ENCODE measurements at places on chromosomes 2 and 18.

DNA sequence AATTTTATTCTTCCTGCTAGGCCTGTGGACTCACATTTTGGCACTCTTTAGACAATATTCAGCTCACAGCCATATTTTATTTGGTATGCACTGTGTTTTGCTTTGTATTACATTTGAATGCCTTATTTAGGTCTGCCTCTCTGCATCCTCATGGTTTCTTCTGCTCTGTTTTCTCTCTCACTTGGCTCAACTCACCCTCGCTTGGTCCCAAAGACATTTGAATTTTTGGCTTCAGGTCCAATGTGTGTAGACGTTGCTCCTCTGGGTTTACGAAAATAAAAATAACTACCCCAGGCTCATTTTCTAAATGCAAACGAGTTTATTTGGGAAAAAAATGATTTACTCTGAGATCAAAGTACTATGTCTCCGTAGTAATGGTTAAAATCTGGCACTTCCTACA lies 91.1 kb upstream of the REG3A start:
- DNase-seq: no peak

GRCh38 chr2:40367652-40368051 lies 84.2 kb downstream of the SLC8A1 start:
- no peak for DNase-seq

DNA sequence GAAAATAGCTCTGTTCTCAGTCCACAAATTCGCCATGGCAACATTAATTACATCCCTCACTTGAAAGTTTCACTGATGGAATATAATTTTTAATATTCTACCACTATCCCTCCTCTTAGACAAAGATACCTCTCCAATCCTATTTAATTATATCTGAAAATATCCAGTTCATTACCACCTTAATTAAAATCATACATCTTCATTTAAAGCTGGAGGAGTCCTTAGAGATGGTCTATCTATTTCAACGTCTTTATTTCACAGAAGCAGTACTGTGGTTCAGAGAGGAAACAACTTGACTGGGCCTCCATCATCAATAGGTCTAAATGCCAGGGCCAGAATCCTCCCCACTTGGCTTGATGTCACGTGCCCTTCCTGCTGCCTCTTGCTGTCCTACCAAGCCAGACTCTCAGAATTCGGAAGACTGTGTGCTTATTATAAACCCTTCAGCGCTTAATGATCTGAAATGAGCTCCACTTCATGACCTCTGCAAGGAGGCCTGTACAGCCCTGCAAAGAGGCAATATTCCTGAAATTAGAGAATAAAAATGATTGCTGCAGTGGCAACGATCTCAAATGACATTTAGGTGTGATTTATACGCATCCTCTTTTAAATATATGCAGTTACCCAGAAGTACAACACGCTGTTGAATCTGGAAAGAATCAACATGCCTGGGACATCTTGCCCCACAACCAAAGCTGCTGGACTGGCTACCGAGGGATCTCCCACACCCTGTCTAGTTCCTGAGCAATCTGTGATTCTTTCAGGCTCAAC lies 146.3 kb downstream of the TMEM163 start:
- no peak for DNase-seq

GRCh38 chr18:8298186-8298585 lies 311.1 kb upstream of the RAB12 start:
- no peak for DNase-seq

DNA sequence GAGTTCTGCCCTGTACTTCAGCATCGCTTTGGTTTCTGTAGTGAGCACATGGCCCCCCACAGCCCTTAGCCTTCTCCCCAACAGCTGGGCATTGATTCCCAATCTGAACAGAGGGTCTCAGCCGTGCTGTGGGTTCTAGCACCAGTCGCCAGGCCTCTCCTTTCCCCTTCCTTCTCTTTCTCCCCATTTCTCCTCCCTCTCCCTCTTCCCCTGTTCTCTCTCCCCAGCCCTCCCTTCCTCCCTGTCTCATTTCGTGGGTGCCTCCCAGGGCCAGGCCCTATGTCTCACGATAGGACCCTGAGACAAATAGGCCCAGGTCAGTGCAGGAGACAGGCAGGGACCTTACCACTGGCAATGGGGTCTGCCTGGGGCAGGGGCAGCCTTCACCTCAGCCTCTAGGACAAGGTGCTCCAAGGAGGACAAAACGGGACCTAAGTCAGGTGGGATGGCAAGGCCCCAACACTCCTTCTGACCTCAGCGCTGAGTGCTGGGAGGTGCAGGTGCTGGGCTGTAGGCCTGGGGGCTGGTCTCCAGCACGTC lies 143.4 kb upstream of the GPC1 start:
- no peak for DNase-seq

- no peak for DNase-seq
Measured at GRCh38 chr2:11687736-11688135, 17.7 kb upstream of the NTSR2 start.

GRCh38 chr2:124201713-124202112 lies 176.6 kb downstream of the CNTNAP5 start:
- DNase-seq: no peak

GRCh38 chr2:76406134-76406855 lies 695.6 kb upstream of the GCFC2 start:
- no peak for DNase-seq

- DNase-seq: no peak
Measured at GRCh38 chr2:136798766-136799165, 33.4 kb downstream of the THSD7B start.

DNA sequence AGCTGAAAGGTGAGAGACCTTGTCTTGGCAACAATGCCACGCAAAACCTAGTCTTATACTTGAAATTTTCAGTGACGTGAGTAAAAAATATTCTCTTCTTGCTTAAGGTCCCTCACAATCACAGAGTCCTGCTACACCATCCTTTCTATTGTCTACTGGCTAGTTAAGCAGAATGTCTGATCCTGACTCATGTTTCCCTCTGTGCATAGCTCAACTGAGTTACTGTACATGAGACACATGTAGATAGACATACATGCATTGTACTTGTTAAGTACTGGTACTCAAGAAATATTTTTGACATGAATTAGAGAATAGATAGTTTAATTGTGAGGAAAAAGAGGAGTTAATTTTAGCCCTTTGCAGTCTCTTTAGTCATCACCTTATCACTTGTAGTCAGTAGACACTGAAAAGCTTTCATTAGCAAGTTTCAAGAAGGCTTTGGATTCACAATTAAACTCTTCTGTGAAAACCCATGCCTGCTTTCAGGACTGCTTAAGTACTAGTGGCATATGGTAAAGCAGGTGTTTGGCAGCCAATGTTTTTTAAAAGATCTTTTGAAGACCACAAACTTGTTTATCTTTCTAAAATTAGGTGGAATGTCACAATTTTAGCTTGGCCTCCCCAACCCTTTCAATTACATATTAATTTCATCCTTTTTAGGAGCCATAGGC lies 158.7 kb upstream of the CCDC150 start:
- DNase-seq: no peak

DNA sequence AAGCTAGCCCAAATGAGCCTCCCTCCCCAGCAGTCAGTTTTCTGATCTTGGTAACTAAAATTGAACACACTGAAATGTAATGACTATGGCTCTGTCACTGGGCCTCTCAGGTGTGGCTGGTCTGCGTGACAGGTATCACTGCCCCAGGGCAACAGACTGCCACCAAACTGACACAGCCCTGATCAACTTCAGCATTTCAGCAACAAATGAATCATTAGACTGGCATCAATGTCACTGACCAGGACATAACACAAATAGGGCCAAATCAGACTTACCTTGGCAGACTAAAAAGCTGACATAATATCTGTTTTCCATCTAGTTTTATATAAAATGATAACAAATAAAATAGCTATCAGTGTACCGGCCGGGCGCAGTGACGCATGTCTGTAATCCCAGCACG lies 290.8 kb upstream of the CHAC2 start:
- no peak for DNase-seq

DNA sequence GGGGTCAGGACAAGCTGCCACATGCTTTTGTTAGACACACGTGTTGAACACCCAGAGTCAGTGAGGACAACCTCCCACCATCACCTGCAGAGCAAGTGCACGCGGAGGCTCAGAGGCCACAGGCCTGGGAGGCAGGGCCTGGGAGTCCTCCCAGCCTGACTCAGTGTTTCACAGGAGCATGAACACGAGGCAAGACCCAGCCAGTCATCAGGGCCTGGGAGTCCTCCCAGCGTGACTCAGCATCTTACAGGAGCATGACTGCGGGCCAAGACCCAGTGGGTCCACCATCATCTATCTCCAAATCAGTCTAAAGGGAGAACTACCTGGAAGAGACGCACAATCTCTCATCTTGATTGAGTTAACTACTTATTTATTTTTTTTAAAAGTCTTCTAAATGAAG lies 112.6 kb upstream of the PXDN start:
- no peak for DNase-seq

GRCh38 chr2:69046221-69046662 lies 33.3 kb downstream of the ANTXR1 start:
- DNase-seq: no peak

DNA sequence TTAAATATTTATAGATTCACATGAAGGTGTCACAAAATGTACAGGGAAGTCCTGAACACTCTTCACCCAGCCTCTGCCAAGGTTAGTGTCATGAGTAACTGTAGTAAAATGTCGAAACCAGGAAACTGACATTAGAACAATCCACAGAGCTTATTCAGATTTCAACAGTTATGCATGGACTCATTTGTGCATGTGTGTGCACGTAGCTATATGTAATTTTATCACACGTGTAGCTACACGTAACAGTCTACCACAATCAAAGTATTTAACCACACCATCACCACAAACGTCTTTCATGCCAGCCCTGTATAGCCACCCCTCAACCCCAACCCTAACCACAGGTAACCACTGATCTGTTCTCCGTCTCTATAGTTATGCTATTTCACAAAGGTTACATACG lies 211.7 kb upstream of the REV1 start:
- no peak for DNase-seq

GRCh38 chr2:97732436-97733340 lies 19.3 kb downstream of the ZAP70 start:
- DNase-seq: no peak

- DNase-seq: no peak
Measured at GRCh38 chr18:51603111-51603510, 405.6 kb upstream of the MEX3C start.

DNA sequence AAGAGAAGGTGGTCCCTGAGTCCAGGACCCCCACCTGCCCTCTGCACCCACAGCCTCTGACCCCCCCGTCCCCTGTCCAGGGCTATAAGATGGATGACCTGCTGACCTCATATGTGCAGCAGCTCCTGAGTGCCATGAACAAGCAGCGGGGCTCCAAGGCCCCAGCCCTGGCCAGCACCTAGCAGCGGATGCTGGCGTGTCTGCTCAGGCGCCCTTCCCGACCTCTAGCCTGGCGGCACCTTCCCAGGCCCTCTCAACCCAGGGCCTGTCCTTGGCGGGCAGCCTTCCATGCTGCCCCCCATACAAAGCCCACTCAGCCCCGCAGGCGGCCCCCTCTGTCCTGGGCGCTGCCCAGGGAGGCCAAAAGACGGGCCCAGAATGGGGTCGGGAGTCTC lies 8.7 kb upstream of the GPR17 start:
- no peak for DNase-seq

- no peak for DNase-seq
Measured at GRCh38 chr2:240981871-240982800, 16.3 kb upstream of the SNED1 start.

DNA sequence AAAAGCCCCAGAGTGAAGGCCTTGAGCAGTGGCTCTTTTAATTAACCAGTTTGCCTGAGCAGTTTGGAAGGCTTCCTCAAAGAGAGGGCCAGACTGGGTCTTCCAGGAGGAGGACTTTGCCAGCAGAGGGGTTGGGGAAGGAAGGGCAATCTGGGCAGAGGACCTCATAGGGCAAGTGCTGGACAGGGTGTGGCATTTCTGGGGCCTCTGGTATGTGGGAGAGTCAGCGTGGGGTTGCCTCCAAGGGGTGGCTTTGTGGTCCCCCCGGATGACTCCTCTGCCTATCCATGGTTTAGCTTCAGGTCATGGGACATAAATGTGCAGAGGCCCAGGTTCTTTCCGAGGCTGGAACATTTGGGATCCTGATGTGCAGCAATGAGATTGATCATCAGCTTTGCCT lies 12.6 kb downstream of the GLI2 start:
- no peak for DNase-seq

- DNase-seq: no peak
Measured at GRCh38 chr2:156189143-156189542, 143.4 kb downstream of the NR4A2 start.

Measured in stimulated activated CD4-positive, alpha-beta T cell treated with anti-CD3 and anti-CD28 coated beads, Interleukin-4, amount 100 ng/mL, for 24 hours (primary cell).